ENCODE measurements at places on chromosomes 16 and 17.

- DNase-seq = no peak
Measured at GRCh38 chr17:74304184-74304583, 21.8 kb upstream of the KIF19 start.

DNA sequence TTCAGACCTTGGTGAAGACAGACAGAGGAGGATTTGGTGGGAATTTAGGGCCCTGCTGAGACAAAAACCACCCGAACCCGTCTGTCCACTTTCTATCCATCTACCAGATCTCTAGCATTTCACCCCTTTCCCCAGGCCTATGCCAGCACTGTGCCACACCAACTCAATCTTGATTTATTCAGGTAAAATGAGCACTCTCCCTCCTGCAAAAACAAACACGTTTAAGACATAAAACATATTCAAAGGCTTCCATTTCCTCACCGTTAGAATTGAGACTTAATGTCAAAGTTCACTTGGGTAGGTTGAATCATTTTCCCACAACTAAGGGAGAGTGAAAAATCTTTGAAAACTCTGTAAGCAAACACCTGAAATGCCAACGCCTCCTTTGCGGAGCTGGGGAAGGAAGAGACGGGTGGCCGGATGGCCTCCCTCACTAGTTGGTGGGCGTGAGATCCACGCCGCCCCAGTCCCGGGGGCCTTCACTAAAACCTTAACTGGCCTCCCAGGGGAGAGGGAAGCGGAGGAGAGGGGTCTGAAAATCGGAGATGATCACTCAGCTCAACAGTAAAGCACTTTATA lies 862 bp downstream of the DCAKD start:
- DNase-seq = no peak

- no peak for DNase-seq
Measured at GRCh38 chr16:48525201-48526057, 84.6 kb downstream of the N4BP1 start.

- DNase-seq = no peak
Measured at GRCh38 chr17:74152591-74153455, 50.7 kb upstream of the RPL38 start.

DNA sequence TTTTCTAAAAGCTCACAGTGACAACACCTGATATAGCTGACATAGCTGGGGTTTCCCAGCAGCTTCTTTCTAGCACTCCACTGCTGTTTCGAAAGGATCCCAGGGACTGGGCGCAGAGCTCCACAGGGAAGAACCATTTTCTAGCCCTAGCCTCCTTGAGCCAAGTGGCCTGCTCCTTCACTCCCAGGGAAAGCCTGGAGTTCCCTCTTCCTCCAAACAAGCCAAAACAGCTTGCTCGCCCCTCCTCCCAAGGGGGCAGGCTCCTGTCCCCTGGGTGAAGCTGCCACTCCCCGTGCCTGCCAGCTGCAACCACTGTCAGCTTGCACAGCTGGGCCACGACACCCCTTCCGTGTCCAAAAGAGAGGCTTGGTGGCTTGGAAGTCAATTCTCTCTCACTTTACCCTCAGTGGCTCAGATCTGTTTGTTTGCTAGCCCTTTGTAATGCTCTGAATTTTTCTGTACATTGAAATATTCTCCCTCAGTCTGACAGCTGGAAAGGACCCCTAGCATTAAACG lies 59.8 kb downstream of the CYTH1 start:
- no peak for DNase-seq

DNA sequence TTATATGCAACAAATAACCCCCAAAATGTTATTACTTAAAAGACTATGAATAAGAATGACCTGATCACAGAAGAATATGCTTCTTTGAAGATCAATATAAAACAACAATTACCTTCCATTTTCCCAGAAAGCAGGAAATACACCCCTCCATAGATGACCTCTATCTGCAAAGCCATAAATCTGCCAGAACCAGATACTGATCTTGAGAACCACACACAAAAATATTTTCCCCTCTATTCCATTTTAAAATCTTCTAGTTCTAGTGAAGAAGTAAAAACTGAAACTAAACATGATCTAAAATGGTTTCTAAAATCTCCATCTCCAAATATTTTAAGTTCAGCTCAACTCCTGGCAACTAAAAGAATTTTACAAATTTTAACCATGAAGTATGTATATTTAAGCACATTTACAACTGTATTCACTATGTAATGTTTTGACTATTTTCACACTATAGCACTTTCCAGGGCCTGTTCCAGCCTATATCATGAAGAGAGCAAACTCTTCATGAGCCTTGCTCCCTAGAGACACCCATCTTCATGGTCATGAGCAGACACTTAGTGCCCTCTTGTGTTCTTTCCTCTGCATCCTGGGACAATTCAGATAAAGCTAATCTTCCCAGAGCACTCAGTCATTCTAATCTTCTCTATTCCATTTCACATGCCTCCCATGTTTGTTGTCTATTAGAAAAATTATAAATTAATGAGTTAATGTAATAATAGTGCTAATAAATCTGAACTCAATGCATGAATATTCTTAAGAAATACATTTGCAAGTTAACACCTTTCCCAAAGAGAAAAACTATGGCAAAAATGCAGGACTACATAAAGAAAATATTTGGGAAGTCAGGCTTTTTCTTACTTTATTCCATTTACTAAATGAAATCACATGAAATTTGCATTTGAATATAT lies 87.0 kb downstream of the HELZ start:
- no peak for DNase-seq

DNA sequence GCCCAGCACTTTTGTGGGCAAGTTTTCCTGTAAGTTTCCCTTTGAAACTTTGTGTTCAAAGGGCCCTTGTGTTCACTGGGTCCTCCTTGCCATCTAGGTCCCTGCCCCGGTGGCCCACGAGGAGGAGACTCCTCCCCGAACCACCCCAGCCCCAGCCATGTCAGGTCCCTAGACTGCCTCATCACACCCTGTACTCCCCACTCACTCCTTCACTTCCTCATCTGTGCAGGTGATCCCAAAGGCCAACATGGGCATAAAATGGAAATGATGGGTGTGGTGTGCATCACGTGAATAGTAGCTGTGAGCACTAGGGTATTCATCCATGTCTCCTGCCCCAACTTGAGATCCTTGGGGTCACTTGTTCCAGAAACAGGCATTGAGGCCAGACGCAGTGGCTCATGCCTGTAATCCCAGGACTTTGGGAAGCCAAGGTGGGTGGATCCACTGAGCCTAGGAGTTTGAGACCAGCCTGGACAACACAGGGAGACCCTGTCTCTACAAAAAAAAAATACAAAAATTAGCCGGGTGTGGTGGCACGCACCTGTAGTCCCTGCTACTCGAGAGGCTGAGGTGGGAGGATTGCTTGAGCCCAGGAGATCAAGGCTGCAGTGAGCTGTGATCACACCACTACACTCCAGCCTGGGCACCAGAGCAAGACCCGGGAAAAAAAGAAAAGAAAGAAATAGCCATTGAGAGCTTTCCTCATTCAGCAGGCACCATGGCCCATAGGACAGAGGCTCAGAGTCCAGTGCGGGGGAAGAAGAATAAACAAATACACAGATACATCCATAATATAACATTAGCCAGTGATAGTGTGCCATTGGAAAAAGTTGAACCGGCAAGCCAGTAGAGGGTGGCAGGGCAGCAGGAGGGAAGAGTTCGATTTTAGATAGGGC lies 74.5 kb downstream of the KATNIP start:
- no peak for DNase-seq

DNA sequence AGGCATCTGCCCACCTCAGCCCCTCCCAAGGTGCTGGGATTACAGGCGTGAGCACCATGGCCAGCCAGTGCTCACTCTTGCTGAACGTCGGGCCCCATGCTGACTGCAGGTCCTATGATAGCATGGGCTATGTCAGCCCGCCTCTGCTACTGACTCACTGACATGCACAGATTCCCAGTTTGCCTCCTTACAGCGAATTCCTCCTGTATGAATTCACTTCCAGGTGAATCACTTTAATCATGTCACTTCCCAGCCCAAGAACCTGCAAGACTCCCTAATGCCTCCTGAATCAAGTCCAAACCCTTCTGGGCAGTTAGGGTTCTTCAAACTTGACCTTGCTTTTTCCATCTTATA lies 16.1 kb upstream of the UBTF start:
- no peak for DNase-seq

DNA sequence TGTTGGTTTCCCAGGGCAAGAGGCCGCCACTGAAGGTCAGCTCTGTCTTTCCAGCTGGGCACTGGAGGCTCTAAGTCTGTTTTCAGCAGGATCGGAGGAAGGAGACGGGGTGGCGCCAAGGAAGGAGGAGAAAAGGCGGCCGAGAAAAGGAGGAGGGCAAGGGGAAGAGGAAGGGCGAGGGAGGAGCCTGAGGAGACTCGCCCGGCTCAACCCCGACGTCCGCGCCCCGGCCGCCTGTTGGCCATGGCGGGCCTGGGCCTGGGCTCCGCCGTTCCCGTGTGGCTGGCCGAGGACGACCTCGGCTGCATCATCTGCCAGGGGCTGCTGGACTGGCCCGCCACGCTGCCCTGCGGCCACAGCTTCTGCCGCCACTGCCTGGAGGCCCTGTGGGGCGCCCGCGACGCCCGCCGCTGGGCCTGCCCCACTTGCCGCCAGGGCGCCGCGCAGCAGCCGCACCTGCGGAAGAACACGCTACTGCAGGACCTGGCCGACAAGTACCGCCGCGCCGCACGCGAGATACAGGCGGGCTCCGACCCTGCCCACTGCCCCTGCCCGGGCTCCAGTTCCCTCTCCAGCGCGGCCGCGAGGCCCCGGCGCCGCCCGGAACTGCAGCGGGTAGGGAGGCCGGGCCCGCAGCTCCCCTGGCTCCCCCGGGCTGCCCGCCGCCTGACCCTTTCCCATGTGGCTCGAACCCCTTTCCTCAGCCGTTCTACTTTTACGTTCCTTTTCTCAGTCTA lies at the start of gene RNF135:
Gene RNF135, plus strand, starts transcription at position 209 of the 737 bp plus-strand sequence. Its CDS starts 35 bp downstream, at position 244.
- peak; percentile 48 for DNase-seq

GRCh38 chr16:23428351-23428750 lies 24.6 kb downstream of the COG7 start:
- DNase-seq = no peak

GRCh38 chr17:50129353-50129727 lies 620 bp downstream of the SAMD14 start:
- no peak for DNase-seq

GRCh38 chr16:68658341-68658973 lies 13.3 kb downstream of the CDH3 start:
- no peak for DNase-seq

DNA sequence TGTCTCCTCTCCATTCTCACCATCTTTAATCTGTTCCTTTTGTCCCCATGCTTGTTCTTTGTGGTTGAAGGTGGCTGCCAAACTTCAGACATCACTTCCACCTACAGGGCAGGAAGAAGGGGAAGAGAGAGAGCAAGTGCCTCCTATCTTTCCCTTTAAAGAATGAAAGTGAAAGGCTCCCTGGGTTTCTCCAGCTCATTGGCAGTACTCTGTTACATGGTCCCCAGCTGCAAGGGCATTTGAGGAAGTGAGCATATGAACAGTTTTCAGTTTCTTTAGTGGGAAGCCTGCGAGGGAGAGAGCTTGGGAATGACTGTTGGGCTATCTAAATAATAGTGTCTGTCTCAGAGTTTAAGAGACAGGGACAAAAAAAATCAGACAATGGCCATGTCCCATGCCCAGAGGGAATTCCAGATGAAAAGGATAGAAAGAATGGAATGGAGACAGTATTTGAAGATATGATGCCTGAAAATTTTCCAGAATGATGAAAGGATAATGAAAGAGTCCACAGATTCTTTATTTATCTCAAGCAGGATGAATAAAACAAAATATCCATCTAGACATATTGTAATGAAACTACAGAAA lies 159.9 kb downstream of the LGALS9B start:
- no peak for DNase-seq

- DNase-seq = no peak
Measured at GRCh38 chr16:85536073-85536410, 77.1 kb upstream of the GSE1 start.

DNA sequence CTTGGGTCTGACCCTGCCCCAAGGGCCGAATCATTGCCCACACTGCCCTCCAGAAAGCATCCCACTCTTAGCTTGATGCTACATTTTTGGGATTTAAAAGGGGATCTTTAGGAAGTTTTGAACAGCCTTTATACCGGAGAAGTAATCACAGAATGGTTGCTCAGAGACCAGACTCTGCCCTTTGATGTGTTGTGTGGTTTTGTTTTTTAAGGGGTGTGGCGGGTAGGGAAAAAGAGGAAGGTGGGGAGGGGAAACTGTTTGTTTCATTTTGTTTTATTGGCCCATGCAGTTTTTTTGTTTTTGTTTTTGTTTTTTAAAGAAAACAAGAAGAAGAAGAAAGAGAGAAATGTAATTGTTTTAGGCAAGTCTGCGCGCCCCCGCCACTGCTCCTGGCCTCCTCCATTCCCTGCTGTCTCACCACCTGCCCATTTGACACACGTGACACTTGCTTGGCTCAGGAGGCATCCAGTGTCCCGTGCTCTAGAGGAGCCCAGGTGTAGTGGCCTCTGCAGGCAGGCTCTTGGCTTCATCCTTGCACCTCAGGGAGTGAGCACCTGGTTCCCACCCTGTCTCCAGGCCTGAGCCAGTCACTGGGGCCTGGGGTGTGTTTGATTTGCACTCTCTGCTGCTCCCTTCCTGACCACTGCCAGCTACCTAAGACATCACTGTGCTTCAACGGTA lies 35.7 kb downstream of the GNAO1 start:
- no peak for DNase-seq

GRCh38 chr16:31712064-31712540 lies 161.5 kb upstream of the ZNF267 start:
- no peak for DNase-seq

GRCh38 chr17:72926171-72926570 lies 166.3 kb downstream of the SLC39A11 start:
- no peak for DNase-seq

GRCh38 chr16:8204769-8205168 lies 385.5 kb downstream of the TMEM114 start:
- DNase-seq = no peak

DNA sequence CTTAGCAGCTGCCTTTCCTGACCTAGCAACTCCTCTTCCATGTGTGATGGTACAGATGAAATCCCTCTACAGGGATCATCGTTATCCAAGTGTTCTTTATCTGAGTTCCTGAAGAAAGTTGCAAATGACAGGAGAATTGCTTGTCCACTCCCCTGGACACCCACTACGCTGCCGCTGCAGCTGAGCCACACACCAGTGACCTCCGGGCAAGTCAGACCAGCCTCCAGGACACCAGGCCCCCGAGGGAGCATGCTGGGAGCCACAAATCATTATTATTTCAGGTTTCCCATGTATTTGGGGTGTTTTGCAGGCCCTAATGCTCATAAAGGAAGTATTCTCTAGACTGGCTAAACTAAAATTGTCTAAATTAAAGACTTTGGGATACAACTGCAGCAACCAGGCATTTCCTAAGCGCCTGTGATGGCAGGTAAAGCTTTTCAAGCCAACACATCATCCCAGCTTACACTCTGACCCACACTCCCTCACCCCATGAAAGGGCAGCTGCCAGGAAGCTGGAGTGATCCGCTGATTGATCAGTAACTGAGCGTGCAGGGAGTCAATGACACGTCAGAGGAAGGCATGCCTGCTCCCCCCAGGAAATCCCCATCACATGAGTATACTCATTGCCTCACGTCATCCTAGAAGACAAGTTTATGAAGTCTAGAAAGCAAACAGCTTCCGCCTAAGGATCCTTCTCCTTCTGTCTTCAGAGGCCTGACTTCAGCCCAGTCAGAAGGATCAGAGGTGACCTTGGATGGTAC lies 14.4 kb downstream of the FA2H start:
- DNase-seq = no peak

- no peak for DNase-seq
Measured at GRCh38 chr16:78962457-78962929, 638.0 kb downstream of the MAF start.

GRCh38 chr16:79261944-79262552 lies 338.5 kb downstream of the MAF start:
- no peak for DNase-seq

- no peak for DNase-seq
Measured at GRCh38 chr17:55521186-55521585, 9.9 kb upstream of the SMIM36 start.

- no peak for DNase-seq
Measured at GRCh38 chr17:81486199-81486810, 26.3 kb downstream of the ACTG1 start.
